ENCODE measurements at places on chromosomes 3 and 15. TPM values are rescaled to one million over a fixed set of nuclear protein-coding genes. Genes with fewer than 3 reads are reported as not detected.

POPDC2 gene
- total RNA-seq = 8.7 TPM

CDHR4 gene
- not detected for total RNA-seq

SERPINI2 gene
- not detected for total RNA-seq

CEP152 gene
- total RNA-seq = 9.0 TPM

SEMA3G gene
- total RNA-seq = 3.5 TPM

BNC1 gene
- total RNA-seq = 11.0 TPM

CHRNA7 gene
- 3.7 TPM for total RNA-seq

CNTN3 gene
- total RNA-seq = 5.2 TPM

KBTBD8 gene
- total RNA-seq = 8.0 TPM

GRCh38 chr15:90547540-90547939 is 17.8 kb downstream of the CRTC3 start:
- H3K27me3 ChIP-seq = no peaks in the 10 kb centered on the region
- H3K4me3 ChIP-seq = no peak overlapping the region
- no peak overlapping the region for H3K27ac ChIP-seq
- no peak for DNase-seq
- H3K36me3 ChIP-seq = no peaks in the 10 kb centered on the region

DNA sequence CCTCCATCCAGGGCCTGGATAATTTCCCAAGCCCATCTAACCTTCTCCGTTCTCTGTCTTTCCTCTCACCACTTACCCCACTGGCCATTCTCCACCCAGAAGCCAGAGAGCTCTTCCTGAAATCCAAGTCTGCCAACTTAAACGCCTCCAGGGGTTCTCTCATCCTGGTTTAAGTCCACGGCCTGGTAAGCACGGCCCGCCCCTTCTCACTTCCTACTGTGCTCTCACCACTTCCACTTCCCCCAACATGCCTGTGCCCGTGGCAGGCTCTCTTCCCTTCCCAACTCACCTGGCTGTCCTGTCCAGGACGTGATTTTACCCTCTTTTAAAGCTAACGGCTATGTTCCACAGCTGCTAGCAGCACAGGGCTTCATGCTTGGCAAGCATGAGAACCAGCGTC is 1.7 kb upstream of the CX3CR1 start:
- H3K4me3 ChIP-seq = no peak overlapping the region
- H3K4me1 ChIP-seq = no peaks in the 10 kb centered on the region
- no peak overlapping the region for H3K27ac ChIP-seq
- no peak for DNase-seq
- no peaks in the 10 kb centered on the region for H3K36me3 ChIP-seq
- no peaks in the 10 kb centered on the region for H3K27me3 ChIP-seq

GRCh38 chr3:133940536-133940935 is 44.9 kb upstream of the RAB6B start:
- H3K27ac ChIP-seq = no peak overlapping the region
- H3K4me3 ChIP-seq = no peak overlapping the region
- no peaks in the 10 kb centered on the region for H3K27me3 ChIP-seq
- peaks cover 16% of the 10 kb centered on the region for H3K4me1 ChIP-seq
- no peak for DNase-seq

GRCh38 chr3:98806521-98806920 is 43.4 kb downstream of the ST3GAL6 start:
- no peaks in the 10 kb centered on the region for H3K4me1 ChIP-seq
- H3K4me3 ChIP-seq = no peak overlapping the region
- no peak for DNase-seq
- H3K27me3 ChIP-seq = no peaks in the 10 kb centered on the region
- no peaks in the 10 kb centered on the region for H3K36me3 ChIP-seq

- H3K36me3 ChIP-seq = no peaks in the 10 kb centered on the region
- no peak overlapping the region for H3K27ac ChIP-seq
- no peak for DNase-seq
- H3K27me3 ChIP-seq = peaks cover 2% of the 10 kb centered on the region
Observed at GRCh38 chr3:10354361-10355015, 33.6 kb upstream of the SEC13 start.

DNA sequence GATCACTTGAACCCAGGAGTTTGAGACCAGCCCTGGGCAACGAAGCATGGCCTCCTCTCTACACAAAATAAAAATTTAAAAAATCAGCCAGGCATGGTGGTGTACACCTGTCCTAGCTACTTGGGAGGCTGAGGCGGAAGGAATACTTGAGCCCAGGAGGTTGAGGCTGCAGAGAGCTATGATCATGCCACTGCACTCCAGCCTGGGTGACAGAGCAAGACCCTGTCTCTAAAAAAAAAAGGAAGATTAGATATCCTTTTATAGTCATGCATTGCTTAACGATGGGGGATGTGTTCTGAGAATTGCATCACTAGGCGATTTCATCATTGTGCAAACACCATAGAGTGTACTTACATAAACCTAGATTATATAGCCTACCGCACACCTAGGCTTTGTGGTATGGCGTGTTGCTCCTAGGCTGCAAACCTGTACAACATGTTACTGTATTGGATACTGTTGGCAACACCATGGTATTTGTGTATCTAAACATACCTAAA is 12.6 kb downstream of the ALAS1 start:
- peak; percentile 47 for DNase-seq
- H3K27ac ChIP-seq = no peak overlapping the region
- peaks cover 7% of the 10 kb centered on the region for H3K4me1 ChIP-seq
- peaks cover 20% of the 10 kb centered on the region for H3K36me3 ChIP-seq

GRCh38 chr15:72540606-72541237 is 66.6 kb downstream of the ARIH1 start:
- DNase-seq = no peak
- H3K27me3 ChIP-seq = no peaks in the 10 kb centered on the region
- no peaks in the 10 kb centered on the region for H3K36me3 ChIP-seq
- H3K4me3 ChIP-seq = no peak overlapping the region

- no peaks in the 10 kb centered on the region for H3K27me3 ChIP-seq
- H3K36me3 ChIP-seq = no peaks in the 10 kb centered on the region
- no peak overlapping the region for H3K27ac ChIP-seq
- H3K4me3 ChIP-seq = no peak overlapping the region
- DNase-seq = no peak
Observed at GRCh38 chr3:106534206-106534605, 665.4 kb upstream of the CBLB start.

- no peaks in the 10 kb centered on the region for H3K36me3 ChIP-seq
- DNase-seq = no peak
- H3K27ac ChIP-seq = no peak overlapping the region
- no peaks in the 10 kb centered on the region for H3K27me3 ChIP-seq
- no peak overlapping the region for H3K4me3 ChIP-seq
Observed at GRCh38 chr15:87871258-87871681, 385.3 kb downstream of the NTRK3 start.

GRCh38 chr3:72082186-72082715 is 297.3 kb upstream of the PROK2 start:
- H3K27ac ChIP-seq = no peak overlapping the region
- H3K4me3 ChIP-seq = no peak overlapping the region
- H3K4me1 ChIP-seq = no peaks in the 10 kb centered on the region
- H3K27me3 ChIP-seq = no peaks in the 10 kb centered on the region
- H3K36me3 ChIP-seq = no peaks in the 10 kb centered on the region

DNA sequence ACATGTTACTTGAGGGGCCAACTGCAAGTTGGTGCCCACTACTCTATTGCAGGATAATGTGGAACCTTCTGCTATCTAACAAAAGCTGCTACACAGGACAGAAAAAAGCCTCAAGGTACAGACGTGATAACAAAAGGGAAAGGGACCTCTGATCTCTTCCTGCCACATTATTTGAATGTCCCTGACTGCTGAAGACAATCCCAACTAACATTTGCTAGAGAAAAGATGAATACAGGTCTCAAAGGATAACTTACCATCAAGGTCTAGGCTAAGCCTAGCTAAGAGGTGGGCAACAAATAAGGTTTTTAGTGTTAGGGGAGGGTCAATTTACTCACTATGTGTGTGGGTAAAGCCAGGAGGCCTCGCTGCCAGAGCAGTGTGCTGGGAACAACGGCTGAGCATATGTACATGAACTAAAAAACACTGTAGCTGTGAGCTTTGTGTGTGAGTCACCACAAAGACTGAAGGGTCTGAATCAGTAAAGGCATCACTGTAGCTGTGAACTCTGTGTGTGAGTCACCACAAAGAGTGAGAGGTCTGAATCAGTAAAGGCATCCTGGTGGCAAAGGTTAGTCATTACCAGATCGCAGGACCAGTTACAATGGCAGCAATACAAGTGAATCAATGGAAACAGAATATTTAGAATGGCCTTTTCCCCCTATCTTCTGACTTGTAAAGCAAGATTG is 111.7 kb downstream of the LMLN start:
- H3K4me1 ChIP-seq = no peaks in the 10 kb centered on the region
- no peak for DNase-seq
- no peak overlapping the region for H3K4me3 ChIP-seq

- no peak overlapping the region for H3K4me3 ChIP-seq
- no peak overlapping the region for H3K27ac ChIP-seq
- peaks cover 5% of the 10 kb centered on the region for H3K27me3 ChIP-seq
- no peaks in the 10 kb centered on the region for H3K36me3 ChIP-seq
Observed at GRCh38 chr3:46900007-46900292, 22.4 kb downstream of the PTH1R start.

DNA sequence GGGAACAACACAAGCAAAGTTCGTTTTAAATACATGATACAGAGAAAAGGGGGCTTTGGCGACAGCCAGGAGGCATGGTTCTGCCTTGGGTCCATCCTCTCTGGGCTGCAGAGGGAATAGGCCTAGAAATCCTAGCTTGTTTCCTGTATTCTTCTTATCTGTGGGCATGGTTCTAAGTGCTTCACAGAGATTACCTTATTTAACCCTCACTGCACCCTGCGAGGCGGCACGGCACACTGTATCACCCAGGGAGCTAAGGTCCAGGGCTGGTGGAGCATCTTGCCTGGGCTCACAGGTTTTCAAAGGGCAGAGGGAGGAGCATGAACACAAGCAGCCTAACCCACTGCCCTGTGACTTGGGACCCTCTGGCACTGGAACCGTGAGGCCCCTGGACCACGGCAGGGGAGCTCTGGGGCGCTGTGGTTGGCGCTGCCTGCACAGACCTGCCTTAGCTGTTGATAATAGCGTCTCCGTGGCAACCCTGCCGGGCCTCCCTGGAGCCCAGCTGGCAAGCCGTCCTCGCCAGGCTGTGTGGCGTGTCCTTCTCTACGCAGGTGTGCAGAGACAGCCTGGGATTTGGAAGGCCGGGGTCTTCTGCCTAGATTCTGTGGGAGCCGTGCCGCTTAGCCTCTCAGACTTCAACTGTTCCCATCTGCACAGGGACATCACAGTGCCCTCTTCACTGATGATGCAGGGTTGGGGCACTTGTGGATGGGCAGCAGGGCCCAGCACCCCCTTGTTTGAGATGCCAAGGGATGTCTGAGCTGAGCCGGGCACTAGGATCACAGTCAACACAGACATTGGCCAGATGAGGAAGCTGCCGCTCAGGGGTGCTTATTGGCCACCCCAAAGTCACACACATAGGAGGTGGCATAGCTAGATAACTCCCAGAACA is 154.6 kb upstream of the TLE3 start:
- no peak overlapping the region for H3K4me3 ChIP-seq
- H3K36me3 ChIP-seq = no peaks in the 10 kb centered on the region
- H3K27me3 ChIP-seq = peaks cover 2% of the 10 kb centered on the region
- DNase-seq = peak; percentile 57

Measured in prostate gland (tissue), 2 donors.